ENCODE measurements at places on chromosomes 3 and 15.

DNA sequence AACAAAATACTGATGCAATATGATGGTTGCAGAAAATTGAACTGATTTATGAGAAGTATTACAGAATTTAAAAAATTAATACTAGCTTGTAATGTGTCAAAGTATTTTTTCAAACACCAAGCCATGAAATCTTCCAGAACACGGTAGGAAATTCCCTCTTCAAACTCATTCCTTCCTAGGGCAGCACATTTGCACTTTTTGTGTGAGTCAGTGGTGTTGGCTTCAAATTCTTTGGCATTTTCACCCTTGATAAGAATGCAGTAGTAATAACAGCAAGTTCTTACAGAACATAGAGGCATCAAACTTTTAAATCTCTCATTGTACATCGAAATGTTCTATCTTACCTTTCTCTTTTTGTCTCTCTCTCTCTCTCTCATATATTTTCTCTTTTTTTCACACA lies 191.8 kb downstream of the CGGBP1 start:
- no peak for DNase-seq

DNA sequence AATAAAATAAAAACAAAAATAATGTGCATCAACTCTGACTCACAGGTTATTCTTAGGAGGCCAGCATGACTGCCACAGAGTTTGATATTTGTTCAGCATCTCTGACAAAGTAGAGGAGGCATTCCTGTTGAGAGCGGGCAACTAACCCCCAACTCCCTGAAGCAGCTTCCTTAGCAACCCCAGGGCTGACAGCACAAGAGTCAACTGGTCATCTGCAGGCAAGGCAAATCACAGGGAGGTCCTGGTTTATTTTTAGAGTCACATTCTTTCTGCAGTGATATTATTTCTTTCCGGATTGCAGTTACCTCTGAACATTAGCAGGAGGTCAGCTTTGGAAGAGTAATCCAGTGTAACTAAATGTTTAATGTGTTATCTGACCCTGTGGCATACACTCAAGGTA lies 273.0 kb downstream of the PLCL2 start:
- no peak for DNase-seq

DNA sequence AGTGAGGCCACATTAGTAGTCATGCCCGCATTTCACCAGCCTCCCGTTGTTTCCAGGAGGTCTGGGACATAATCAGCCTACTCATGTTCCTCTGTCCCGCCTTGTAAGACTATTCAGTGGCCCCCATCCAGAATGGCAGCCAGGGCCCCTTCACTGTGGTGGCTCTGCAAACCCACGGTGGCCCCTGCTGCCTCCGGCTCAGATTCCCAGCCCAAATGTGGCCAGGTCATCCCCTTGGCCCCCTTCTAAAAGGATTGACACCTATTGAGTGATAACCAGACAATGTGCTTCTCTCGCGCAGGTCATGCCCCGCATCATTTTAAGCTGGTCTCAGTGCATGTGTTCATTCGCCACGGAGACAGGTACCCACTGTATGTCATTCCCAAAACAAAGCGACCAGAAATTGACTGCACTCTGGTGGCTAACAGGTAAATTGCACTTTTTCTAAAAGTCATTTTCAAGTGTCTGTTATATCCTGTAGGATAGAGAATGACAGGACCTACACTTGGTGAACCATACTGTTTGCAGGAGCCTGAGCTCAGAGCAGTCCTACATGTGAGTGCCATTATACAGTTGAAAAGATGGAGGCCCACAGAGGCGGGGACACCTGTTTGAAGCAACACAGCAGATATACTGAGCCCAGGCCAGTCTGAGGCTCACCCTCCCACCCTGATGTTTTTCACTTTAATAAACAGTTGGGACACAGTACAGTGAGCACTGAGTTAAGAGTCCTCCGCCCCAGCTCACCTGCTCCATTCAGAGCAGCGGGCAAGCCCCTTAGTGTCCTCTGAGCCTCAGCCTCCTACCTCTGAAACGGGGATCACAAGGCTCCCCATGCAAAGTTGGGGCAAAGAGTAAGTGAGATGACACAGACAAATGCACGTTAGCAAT lies 47.7 kb downstream of the PXYLP1 start:
- DNase-seq, result peak; percentile 38

GRCh38 chr15:70172566-70173225 lies 75.0 kb upstream of the TLE3 start:
- DNase-seq, result no peak

Measured in NCI-H2107 (cell line).